Dermis microvascular lymphatic vessel endothelial cell (primary cell): ENCODE measurements at places on chromosomes 5 and 9. TPM values are rescaled to one million over a fixed set of nuclear protein-coding genes. Genes with fewer than 3 reads are reported as not detected.

The TMEM174 gene
- total RNA-seq = not detected in 2 replicates

The PCDHA9 gene
- total RNA-seq = under 0.01 TPM in 2 replicates

The ARL10 gene
- 6.0 and 11.9 TPM in 2 replicates for total RNA-seq

The GABRA1 gene
- not detected in 2 replicates for total RNA-seq

The PCDHB6 gene
- under 0.01 and 0.13 TPM in 2 replicates for total RNA-seq

The CCDC112 gene
- 1.4 and 2.1 TPM in 2 replicates for total RNA-seq

The ARPC5L gene
- 13.7 and 16.3 TPM in 2 replicates for total RNA-seq

The RIGI gene
- 14.0 and 15.3 TPM in 2 replicates for total RNA-seq

The LRRC19 gene
- not detected in 2 replicates for total RNA-seq

The FOXD4 gene
- 0.13 TPM in 2 replicates for total RNA-seq

The QRFP gene
- total RNA-seq = not detected in 2 replicates

The PRSS3 gene
- 12.8 and 15.3 TPM in 2 replicates for total RNA-seq

The SPINK13 gene
- total RNA-seq = not detected in 2 replicates

The CDH9 gene
- total RNA-seq = not detected in 2 replicates

The FANCC gene
- total RNA-seq = 7.1 and 8.6 TPM in 2 replicates

The DRD1 gene
- not detected in 2 replicates for total RNA-seq

The ENHO gene
- total RNA-seq = under 0.01 TPM in 1 of 2 replicates, not detected in the other

The AQP3 gene
- total RNA-seq = 0.25 and 0.39 TPM in 2 replicates

The OCLN gene
- 0.90 and 1.5 TPM in 2 replicates for total RNA-seq

The UNC5A gene
- 0.26 and 0.63 TPM in 2 replicates for total RNA-seq

The PRUNE2 gene
- 10.8 and 22.5 TPM in 2 replicates for total RNA-seq

The SLC2A6 gene
- total RNA-seq = 19.7 and 24.4 TPM in 2 replicates

The LCN10 gene
- 0.13 TPM in 1 of 2 replicates, not detected in the other for total RNA-seq

The C5orf52 gene
- total RNA-seq = not detected in 2 replicates

The PPP2R2B gene
- not detected in 2 replicates for total RNA-seq
